ENCODE measurements at places on chromosomes 5 and 9. TPM values are rescaled to one million over a fixed set of nuclear protein-coding genes. Genes with fewer than 3 reads are reported as not detected.

DNA sequence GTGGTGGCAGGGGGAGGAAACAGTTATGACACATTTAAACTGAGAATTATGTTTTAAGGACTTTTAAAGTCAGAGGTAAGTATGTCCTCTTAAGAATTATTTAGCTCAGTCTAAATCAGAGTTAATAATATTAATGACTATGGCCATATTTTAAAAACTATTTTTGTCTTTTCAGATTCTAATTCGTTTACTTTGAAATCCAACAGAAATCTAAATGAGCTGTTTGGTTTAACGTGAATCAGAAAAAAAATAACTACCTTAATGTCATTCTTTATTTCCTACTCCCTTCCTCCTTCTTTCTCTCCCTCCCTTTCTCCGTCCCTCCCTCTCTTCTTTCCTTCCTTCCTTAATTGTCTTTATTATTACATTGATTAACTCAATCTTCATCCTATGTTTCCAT lies 14.7 kb downstream of the C1QTNF3 start:
- no peak for DNase-seq

The TRIM36 gene
- not detected for total RNA-seq

DNA sequence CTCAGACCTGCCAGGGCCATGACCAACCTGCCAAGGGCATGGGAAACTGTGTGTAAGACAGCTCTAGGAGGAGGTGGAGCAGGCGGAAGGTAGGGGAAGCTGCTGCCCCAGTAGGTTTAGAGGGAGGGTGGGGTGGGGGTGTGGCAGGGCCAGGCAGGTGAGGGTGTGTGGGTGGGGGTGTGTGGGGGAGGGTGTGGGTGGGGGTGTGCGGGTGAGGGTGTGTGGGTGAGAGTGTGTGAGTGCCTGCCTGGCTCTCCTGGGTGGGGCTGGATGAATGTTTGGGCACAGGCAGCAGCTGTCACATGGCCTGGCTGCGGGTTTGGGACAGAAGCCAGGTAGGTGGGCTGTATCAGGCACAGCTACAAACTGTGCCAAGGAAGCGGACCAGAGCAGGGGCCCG lies 8.8 kb upstream of the N4BP3 start:
- no peak for DNase-seq

GRCh38 chr9:116020146-116020545 lies 133.4 kb upstream of the PAPPA start:
- no peak for DNase-seq

DNA sequence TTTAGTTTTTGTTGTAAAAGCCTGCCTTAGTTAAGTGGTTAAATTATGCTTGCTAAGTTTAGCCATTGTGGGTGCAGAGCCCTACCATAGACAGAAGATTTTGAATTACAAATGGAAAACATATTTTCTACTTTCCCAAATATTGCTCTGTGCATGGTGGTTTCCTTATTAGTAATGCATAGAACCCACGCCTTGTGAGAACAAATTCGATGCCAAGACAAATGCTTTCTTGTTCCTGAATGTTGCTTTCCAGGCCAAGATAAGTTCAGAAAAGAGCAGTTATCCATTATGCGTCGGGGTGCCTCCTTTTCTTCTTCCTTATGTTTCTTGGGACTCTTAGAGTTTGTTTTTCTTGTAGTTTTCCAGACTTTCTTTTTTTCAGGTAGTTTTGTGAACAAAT lies 31.0 kb upstream of the GARNL3 start:
- no peak for DNase-seq

DNA sequence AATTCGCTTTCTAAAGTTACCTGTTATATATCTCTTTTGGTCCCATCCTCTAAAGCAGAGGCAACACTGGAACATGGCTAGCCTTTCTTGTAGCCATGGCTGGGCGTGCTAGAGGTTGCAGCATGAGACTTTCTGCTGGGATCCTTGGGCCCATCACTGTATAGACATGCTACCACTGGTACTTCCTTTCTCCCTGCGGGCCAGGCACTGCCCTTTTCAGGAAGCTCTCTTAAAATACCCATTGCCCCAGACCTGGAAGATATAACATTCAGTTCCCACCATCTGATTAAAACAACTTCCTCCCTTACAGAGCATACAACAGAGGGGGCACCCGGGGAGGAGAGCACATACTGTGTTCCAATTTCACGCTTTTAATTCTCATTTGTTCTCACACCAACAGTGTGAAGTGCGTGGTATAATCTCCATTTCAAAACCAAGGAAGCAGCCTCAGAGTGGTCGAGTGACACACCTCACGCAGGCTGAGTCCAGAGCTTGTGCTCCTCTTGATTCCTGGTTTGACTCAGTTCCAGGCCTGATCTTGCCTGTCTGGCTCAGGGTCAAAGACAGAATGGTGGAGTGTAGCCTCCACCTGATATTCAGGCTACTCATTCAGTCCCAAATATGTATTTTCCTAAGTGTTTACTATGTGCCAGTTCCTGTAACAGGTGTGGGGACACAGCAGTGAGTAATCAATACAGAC lies 22.6 kb downstream of the PTGS1 start:
- no peak for DNase-seq

The CCL27 gene
- 3.7 TPM for total RNA-seq

DNA sequence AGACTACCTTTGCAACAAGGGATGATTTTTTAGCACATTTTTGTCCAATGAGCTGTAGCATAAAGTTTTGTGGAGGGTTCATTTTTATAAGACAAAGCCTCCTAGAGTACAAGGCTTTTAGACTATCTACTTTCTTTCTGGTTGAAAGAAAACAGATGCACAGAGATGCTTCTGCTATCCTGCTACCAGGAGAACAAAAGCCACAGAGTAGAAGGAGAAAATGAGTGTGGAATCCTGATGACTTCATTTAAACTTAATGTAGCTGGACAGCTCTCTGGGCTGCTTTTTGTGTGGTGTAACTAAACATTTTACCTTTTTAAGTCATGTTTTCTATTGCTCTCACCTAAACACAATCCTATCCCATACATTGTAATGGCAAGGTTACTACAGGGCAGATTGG lies 1009.4 kb downstream of the TLE1 start:
- no peak for DNase-seq

DNA sequence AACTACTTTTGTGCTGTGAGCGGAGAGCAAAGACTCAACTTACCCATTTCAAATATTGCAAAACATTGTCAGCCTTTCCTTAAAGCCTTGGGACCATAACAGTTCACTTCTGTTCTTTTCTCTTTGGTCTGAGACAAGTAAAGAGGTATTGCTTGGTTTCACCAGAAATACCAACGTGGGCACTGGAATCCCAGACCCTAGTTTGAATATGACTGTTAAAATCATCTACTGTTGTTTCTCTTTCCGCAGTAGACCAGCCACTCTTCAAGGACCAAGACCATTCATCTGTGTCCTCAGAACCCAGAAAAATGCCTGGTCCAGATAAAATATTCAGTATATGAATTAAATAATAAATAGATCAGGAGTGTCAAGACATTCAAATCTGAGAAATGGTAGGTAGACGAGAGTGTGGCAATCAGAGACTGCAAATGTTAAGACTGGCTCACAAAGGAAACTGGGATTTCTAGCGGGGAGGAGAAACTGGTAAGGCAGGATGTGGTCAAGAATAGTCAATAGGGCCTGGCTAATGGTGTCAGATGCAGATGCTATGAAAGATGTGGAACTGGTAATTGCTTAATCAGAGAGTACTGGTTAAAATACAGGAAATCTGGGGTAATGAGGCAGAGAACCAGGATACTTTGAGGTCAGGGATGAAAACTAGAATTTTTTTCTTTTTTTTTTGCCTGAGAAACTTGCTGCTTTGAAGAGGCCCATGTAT lies 82.1 kb upstream of the IL33 start:
- DNase-seq, result no peak

DNA sequence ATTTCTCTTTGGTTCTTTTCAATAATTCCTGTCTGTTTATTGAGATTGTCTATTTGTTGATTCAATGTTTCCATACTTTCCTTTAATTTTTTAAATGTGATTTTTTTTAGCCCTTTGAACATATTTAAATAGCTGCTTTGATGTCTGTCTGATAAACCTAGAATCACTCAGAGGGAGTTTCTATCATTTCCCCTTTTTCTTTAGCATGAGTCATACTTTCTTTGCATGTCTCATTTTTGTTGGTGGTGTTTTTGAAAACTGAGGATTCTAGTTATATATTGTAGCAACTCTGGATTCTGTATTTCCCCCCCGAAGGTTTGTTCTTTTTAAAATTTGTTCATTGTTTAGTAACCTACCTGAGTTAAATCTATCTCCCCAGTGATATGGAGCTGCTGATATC lies 24.2 kb upstream of the ZNF618 start:
- DNase-seq, result no peak

DNA sequence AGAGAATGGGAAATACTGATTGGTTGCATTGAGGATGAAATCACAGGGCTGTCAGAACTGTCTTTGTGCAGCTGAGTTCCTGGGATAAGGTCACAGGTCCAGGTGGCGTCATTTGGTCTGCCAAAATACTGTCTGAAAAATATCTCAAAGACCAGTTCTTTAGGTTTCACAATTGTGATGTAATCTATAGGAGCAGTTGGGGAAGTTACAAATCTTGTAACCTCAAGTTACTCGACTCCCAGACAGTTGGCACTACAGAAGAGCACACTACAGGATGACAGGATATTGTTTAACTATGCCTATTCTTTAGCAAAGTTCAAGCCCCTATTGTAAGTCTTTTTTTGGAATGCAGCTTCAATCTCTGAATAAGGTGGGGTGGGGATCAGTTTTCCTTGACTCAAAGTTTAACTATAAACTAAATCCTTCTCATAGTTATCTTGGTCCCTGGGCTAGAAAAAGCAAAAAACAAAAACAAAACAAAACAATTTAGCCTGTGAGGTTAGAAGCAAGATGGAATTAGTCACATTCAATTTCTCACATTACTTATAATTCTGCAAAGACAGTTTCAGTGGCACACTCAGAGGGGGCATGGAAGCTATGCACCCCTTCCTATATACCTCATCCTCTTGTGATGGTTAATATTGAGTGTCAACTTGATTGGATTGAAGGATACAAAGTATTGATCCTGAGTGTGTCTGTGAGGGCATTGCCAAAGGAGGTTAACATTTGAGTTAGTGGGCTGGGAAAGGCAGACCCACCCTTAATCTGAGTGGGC lies 276.0 kb downstream of the AUH start:
- no peak for DNase-seq

The PCDHB3 gene
- total RNA-seq, result not detected

DNA sequence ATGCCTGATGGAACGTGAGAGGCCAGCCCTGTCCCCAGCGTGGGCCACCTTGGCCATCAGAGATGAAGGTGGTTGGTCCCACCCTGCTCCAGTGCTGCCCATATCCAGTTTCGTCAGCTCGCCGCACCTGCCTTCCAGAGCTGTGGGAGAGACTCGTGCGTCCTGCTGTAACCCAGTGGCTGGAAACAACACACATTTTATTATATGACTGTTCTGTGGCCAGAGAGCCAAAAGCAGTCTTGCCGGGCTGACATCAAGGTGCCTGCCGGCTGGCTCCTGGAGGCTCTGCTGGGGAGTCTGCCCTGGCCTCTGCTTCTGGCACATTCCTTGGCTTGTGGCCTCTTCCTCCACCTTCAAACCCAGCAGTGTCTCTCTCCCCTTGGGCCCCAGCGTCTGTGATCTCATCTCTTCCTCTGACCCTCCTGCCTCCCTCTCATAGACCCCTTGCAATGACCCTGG lies 94.7 kb downstream of the RXRA start:
- DNase-seq, result no peak

GRCh38 chr5:114335391-114335790 lies 26.5 kb upstream of the KCNN2 start:
- no peak for DNase-seq

- DNase-seq, result no peak
Measured at GRCh38 chr9:136858844-136859757, 7.0 kb downstream of the MAMDC4 start.

The CRB2 gene
- total RNA-seq, result not detected

Data from activated T-cell treated with anti-CD3 and anti-CD28 coated beads, Interleukin-2, amount 50 U/mL, for 72 hours (primary cell).